HS-27A (cell line): ENCODE measurements at places on chromosomes 13 and 19.

- DNase-seq: no peak
These were observed 809.6 kb downstream of the EFNB2 start for GRCh38 chr13:105725887-105726286.

DNA sequence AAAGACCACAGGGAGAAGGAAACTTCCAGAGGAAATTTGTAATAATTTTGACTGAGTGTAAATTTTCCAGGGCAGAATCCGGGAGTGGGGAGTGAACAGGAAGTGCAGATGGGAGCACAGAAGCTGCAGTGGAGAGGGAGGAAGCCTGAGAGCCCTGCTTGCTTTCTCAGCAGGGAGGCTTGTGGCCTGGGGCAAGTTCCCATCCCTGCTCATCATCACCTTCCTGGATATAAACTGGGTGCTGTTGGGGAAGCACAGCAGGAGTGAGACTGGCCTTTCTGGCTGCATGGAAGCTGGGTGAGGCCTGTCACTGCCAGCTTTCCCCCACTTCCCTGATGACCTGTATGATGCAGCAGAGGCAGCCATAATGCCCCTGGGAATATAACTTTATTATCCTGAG is 532.9 kb downstream of the SLITRK6 start:
- DNase-seq: no peak

DNA sequence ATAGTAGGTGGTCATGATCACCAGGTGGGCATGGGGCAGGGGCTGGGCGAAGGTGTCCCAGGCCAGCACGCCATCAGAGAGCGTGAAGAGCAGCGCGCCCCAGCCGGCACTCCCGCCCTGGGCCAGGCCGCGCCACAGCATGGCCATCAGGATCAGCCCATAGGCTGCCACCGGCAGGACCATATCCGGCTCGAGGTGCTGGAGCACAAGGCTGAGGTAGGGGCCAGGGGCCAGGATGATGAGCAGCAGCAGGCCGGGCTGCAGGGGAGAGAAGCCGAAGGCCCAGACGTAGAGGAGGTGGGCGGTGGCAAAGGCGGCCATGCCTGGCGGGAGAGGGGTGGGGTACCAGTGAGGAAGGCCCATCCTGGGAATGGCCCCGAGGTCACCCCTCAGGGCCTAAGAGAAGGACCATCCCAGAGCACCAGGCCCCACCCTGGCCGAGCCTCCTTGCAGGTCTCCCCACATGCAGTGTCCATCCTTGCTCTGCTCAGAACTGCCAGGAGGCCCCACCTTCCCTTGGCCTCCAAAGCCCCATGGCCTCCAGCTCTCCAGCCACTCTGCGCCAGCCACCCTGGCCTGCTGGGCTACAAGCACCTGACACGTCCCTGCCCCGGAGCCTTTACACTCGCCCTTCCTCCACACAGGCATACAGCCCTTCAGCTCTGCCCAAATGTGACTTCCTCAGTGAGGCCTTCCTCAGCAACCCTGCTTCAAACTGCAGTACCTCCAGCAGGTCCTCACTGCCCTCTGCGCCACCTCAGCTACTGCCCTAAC is 1.1 kb downstream of the TMEM86B start:
- no peak for DNase-seq

DNA sequence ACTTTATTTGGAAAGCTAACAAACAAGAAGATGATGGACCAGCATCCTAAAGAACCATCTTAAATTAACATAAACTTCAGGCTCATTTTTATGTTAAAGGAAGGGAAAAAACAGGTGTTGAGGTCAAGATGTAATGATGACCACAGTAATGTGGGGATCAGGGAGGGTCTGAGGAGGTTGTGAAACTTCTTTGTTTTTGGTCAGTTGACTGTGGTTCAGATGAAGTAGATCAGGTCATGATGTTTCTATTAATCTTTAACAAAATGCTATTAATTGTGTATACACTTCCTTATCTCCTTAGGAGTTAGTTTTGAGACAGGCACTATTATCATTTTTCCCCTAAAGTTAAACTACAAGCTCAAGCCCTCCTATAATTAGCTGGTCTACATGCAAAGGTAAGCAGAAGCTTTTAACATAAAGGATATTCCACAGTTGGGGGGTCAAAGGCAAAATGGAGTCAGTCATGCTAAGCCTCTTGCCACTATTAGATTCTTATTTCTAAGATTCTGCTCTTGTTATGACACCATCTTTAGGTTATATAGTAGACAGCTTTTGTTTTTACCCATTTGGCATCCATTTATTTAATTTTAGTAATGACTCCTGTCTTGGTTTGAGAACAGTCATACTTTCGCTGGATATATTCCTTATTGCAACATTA is 800.1 kb upstream of the PCDH9 start:
- DNase-seq: no peak

DNA sequence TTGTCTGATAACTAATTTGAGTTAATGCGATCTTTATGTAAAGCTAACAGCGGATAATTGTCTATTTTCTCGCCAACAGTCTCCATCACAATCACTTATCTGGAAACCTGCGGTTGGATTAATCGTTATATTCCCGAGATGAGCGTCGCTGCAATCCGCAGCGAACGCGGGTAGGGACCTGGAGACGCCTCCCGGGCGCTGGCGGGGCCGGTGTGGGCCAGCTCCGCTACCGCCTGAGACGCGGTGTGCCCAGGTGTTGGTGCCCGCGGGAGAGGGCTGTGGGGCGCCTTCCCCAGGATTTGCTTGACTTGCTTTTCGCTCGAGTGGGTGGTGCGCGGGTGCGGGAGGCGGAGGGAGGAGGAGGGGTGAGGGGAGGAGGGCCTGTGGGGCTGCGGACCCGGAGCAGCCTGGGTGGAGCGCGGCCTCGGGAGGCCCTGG is 38.3 kb downstream of the SOX1 start:
- DNase-seq: no peak

DNA sequence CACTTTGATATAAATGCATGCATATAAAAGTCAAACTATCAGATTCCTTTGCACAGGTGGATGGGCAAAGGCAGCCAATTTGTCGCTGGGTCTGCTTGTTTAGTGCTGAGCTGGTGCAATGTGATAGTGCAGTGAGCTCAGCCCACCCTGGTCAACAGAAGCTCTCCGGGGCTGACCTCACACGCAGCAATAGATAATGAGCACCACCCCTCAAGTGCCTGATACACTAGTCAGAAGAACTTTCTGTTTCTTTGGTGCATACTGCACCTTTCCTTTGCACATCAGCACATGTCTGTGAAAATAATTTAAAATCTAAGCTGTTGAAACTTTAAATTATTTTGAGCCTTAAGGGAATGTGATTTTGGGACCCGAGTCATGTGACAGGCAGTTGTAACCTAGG is 20.2 kb downstream of the ATP8A2 start:
- DNase-seq: no peak

GRCh38 chr13:114311387-114311786 is 2.9 kb upstream of the CHAMP1 start:
- no peak for DNase-seq

- DNase-seq: no peak
These were observed 41.6 kb upstream of the AMER2 start for GRCh38 chr13:25213715-25214114.

DNA sequence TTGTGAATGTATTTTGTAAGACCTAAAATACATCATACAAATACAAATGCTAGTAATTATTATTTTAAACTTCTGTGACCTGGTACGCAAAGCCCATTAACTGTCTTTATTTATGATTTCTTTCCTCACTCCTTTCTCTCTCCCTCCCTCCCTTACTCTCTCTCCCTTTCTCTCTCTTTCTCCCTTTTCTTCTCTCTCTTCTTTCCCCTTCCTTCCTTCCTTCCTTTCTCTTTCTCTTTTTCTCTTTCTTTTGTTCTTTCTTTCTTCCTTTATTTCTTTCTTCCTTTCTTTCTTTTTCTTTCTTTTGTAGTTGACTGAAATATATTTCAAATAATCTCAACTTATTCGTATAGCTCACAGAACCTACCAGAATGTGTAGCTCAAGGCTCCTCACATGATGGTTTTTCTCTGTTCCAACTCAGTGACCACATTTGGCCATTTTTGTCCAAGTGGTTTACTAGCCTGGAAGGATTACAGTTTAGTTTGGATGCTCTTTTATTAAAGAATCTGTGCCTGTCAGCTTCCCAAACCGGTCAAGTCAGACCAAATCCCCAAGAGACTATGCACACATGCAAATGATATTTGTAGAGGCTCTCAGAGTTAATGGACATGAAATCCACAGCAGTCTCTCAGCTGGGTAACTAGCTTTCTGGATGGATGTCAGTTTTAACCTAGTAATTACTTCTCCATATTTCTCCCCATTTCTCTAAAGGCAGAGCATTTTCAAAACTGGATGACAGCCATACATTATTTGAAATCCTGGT is 71.7 kb downstream of the POSTN start:
- no peak for DNase-seq

- no peak for DNase-seq
These were observed 340.6 kb upstream of the KLHL1 start for GRCh38 chr13:70448820-70449219.

DNA sequence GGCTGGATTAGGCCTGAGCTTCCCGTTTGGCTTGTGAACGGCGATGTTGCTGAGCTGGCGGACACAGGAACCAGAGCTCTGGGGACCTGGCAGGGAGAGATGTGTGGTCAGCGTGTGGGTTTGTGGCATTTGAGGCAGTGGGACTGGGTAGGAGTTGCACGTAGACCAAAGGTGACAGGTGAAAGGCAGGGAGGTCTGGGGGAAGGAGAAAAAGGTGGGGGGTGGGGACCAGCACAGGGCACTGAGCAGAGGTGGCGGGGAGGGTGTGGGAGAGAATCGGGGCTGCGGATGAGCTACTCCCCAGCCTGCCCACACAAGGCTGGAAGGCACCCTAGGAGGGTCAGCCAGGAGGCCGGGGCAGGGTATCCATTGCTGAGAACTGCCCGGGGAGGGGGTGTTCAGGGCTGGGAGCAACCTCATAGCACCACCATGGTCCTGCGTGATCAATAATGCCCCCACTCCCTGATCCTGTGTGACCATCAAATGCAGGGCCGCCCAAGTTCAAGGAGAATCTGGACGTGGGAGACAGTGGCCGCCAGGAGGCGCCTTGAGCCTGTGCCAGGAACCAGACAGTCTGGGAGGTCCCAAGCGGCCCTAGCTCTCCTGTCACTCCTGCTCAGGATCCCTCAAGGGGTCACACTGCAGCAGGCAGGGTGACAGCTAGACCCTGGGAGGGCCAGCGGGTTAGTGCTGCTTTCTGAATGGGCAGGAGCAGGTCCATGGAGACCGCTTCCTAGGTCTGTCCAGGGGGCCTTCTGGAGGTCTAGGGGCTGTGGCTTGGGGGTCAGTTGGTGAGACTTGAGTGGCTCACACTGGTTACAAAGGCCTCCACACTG is 12.8 kb upstream of the SELENOW start:
- DNase-seq: no peak

DNA sequence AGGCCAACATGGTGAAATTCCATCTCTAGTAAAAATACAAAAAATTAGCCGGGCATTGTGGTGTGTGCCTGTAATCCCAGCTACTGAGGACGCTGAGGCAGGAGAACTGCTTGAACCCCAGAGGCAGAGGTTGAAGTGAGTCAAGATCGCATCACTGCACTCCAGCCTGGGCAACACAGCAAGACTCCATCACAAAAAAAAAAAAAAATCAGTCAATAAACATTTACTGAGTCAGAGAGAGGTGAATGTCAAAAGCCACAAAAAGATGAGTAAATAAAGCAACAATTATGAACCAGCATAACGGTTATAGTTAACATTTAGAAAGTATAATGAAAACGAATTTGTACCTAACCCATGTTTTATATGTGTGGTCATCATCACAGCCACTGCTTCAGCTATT is 23.1 kb downstream of the PSPC1 start:
- DNase-seq: no peak

DNA sequence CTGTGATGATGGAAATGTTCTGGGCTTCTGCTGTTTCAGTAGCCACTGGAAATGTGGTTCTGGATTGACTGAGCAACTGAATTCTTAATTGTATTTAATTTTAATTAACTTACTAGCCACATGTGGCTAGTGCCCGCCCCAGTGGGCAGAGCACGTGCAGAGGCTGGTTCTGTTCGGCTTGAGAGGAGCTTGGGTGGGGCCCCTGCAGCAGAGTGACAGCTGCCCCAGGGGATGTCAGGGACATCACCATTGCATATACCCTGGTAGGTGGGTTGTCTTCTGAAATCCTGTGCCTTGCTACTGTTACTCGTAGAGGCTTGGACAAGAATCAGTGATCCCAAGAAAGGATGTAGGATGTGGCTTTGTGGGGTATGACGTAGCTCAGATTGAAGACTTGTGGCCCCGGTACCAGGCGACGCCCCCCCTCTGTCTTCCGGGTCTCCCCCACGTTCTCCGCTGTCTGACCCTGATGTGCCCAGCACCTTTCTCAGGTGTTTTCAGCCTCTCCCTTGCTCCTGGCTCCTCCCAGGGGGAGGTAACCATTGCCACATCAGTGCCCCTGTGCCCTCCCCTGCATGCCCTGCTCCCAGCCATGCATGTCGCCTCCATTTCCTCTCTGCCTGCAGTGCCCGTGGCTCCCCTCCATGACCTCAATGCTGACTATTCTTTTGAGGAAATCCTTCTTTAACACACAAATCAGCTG is 102.6 kb upstream of the RNF113B start:
- no peak for DNase-seq

- DNase-seq: no peak
These were observed 51.3 kb downstream of the ERICH6B start for GRCh38 chr13:45564133-45564776.

DNA sequence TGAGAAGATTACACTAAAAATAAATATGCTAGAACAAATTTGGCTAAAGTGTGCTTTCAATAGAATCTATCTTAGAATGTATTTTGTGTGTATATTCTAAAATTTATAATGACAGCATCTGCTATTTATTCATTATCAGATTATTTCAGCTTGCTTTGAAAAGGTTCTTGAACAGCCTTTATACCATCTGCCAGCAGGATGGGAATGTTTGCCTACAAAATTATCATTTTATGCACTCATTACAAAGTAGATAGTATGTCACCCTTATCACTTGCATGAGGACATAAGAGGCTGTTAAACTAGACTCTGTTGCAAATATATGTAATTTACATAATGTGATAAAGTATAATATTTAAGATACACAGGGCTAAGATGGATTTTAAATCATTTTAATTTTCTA is 1286.9 kb upstream of the PCDH20 start:
- no peak for DNase-seq

DNA sequence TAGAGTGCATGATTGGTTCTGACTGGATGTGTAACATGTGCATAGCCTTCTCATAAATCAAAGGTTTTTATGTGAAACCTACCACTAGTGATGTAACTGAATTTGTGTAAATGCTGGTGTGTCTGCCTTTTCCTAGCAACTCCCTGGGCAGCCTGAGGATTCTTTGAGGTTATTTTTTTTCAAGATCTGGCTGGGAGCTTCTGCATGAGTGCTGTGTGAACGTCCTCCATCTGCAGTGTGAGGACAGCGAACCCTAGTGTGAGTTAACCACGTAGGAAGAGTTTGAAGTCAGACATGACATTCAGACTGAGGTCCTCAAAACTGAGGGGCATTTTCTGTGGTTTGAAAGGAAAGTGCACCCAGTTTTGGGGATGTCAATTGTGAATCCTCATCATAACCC is 39.9 kb downstream of the DPRX start:
- DNase-seq: no peak

GRCh38 chr13:100347968-100348367 is 240.6 kb downstream of the GGACT start:
- DNase-seq: no peak

- no peak for DNase-seq
These were observed 414.8 kb upstream of the PCDH20 start for GRCh38 chr13:61830475-61830874.

GRCh38 chr13:97978651-97979050 is 25.2 kb downstream of the IPO5 start:
- no peak for DNase-seq

- DNase-seq: no peak
These were observed 11.3 kb upstream of the MPHOSPH8 start for GRCh38 chr13:19622193-19622592.
